ENCODE measurements at places on chromosomes 3 and 15.

GRCh38 chr3:190666821-190667220, 152.9 kb downstream of the IL1RAP start:
- DNase-seq, result no peak

- DNase-seq, result no peak
These were observed 604 bp upstream of the TJP1 start for GRCh38 chr15:29822684-29823459.

GRCh38 chr3:122008166-122008565, 13.9 kb downstream of the ILDR1 start:
- DNase-seq, result no peak

DNA sequence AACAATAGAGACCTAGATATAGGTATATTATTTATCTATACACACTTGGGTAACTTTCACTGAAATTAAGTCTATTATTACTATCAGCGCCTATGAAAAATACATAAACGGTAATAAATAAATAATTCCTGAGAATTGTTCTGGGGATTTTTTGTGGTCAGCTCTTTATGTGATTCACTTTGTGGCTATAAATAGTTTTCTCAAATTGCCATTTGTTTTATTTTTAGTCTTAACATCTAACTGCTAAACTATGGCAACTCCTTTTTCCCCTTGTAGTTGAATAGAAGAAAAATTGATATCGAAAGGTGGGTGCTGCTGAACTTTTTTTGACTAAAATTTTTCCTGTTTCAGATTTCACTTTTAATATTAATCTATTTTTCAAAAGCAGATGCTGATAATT, 189.0 kb downstream of the VGLL3 start:
- no peak for DNase-seq

DNA sequence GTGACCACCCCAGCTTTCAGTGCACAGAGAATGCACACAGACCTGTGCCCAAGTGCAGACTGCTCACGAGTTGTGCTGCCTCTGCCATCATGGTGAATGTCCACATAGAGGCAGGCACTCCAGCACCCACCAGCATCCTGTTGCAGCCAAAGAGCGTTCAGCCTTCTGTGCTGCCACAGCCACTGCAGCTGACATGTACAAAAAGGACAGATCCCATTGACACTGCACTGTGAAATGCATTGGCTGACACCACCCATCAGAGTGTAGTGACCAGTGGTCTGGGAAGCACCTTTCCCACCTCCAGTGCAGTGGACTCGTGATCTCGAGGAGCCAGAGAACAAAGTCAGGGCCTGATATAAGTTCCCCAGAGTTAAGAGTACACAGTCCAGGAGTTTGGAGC, 260.3 kb downstream of the RAP2B start:
- no peak for DNase-seq

DNA sequence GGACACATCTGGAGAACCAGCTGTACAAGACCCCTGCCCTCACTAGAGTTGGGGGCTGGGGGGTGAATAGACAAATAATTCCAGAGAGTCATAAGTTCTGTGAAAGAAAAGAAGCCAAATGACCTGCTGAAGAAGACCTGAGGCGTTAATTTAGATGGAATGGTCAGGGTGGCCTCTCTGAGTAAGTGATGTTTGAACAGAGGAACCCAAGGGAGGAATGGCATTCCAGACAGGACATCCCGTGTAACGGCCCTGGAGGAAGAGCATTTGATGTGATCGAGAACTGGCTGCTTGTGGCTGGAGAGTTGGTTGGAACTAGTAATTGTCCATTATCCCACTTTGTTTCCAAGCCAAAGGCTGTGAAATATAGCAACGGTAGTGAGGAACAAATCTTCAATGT, 1.7 kb downstream of the NR2C2 start:
- DNase-seq, result no peak

DNA sequence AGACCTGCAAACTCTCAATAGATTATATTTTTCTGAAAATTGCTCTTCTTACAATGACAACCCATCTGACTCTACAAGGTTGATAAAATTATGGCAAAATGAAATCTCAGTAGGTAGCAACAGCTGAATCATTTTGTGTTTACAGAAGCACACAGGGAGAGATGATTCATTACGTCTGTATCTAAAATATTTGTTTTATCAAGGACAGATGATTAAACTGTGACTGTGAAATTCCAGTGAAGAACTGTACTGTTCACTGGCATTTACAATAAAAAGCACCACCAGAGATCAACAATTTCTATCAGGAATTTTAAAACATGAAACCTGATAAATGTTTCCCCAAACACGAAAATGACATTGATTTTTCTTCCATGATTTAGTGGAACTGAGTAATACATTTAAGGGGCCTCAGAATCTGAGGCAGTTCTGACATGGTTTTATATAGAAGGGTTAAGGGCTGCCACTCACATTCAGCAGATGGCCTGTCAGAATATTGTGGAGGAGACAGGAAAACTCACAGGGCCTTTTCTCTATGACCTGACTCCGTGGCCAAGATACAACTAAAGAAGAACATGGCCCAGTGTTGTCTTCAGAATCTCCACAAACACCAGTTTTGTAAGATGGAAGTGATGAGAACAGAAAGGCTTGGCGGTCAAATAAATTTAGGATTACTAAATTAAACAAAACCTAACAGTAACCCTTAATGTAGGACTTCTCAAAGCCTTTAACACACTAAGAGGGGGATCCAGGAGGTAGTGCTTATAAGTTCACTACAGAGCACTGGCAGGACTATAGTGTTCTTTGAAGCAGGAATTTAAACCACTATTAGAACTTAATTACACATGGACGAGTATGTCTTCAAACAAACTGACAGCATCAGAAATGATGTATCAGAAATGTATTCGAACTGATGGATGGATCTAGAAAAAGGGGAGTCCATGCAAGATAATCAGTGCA, 25.9 kb downstream of the RAD18 start:
- no peak for DNase-seq

GRCh38 chr3:71521021-71521352, 62.5 kb downstream of the FOXP1 start:
- DNase-seq, result no peak

GRCh38 chr15:68408971-68409370, 23.0 kb downstream of the ITGA11 start:
- no peak for DNase-seq

DNA sequence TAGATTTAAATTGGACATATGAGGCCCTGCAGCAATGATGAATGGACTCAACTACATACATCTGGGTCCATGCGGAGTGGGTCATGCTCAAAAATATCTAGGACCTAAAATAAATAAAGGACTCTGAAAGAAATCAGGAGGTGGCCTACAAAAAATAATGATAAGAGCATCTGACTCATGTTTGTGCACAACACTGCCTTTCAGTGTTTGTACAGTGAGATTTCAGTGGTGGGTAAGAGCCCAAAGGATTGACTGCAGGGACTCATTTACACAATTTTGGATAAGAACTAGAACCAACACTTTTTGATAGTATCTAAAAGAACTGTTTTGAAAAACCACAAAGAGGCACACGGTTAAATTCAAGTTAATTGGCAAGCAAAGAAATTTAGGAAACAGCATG, 285.5 kb downstream of the SLC9A9 start:
- DNase-seq, result no peak

DNA sequence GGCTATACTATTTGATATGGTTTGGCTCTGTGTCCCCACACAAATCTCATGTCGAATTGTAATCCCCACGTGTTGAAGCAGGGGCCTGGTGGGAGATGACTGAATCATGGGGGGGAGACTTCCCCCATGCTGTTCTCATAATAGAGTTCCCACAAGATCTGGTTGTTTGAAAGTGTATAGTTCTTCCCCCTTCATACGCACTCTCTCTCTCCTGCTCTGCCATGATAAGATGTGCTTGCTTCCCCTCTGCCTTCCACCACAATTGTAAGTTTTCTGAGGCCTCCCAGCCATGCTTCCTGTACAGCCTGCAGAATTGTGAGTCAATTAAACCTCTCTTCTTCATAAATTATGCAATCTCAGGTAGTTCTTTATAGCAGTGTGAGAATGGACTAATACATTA, 290.1 kb upstream of the CHRM5 start:
- DNase-seq, result no peak

DNA sequence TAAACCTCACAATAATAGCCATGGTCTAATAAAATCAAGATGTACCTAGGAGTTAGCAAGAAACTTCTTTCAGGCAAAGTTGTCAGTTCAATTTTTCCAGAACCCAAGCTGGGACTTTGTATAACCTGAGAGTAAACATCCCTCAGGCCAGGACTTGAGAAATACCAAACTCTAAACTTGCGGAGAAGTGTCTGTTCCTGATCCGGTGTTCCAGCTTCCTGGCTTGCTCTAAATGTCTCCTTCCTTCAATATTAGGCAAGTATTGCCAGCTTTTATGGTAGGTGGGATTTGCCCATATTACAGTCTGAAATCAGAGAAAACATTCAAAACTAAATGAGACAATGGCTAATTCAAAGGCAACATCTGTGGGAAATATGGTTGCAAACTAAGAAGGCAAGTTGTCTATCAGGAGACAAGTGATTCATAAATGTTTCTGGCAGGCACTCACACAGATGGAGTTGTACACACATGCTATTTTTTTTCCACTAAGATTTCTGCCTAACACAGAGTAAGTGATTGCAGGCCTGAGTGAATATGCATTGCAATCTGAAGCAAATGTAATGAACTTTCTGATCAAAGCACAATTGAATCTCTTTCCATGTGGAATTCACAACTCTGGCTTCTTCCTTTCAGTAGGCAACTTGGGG, 88.3 kb upstream of the COL8A1 start:
- no peak for DNase-seq

- DNase-seq, result no peak
These were observed 246.5 kb downstream of the MYRIP start for GRCh38 chr3:40055956-40056355.

GRCh38 chr3:37825744-37826400, 35.8 kb upstream of the CTDSPL start:
- DNase-seq, result no peak

DNA sequence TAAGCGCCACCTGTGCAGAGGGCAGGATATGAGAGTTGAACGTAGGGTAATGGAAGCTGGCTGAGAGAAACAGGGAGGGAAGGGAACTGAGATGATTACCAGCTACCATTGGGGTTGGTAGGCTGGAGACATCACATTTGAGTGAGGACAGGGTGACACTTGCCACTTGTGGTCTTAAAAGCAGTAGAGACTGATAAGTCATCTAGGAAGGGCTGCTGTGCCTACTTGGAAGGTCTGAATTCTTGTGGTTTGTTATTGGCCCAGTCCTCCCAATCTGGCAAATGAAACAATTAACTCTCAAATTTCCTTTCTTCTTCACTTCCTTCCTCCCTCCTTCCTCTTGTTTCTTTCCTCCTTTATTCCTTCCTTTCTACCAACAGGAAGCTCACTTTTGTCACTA, 46.8 kb downstream of the COL6A5 start:
- no peak for DNase-seq

- DNase-seq, result no peak
These were observed 15.5 kb upstream of the SCAANT1 start for GRCh38 chr3:63927422-63928280.

DNA sequence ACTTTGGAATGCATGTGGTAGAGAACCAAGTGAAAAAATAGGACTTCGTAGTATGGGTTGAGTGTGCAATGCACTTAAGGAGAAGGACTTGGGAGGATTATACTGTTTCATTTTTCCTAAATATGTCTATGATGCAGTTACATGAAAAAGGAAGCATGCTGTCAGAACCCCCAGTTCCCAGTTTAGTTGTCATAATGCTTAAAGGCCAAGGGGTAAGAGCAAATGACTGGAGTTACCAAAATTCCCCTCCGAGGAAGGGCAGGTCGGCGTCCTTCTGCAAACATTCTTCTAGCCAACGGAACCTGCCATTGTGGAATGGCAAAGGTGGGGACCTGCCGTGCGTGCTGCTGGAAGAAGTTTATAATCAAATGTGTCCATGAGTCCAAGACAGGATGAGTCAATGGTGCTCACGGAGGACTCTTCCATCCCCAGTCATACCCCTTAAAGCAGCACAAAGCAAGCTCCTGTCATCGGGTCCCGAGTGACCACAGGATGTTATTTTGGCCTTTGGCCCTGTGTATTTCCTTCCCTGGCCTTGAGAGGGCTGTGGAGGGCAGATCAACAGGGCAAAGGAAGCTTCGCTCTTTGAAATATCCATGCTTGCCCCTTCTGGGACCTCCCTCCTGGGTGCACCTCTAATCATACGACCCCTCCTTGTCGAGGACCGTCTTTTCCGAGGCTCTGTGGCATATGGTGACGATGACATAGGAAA, 93.2 kb downstream of the SLCO3A1 start:
- no peak for DNase-seq

- DNase-seq, result no peak
These were observed 121.3 kb upstream of the WNT7A start for GRCh38 chr3:14001136-14001535.

DNA sequence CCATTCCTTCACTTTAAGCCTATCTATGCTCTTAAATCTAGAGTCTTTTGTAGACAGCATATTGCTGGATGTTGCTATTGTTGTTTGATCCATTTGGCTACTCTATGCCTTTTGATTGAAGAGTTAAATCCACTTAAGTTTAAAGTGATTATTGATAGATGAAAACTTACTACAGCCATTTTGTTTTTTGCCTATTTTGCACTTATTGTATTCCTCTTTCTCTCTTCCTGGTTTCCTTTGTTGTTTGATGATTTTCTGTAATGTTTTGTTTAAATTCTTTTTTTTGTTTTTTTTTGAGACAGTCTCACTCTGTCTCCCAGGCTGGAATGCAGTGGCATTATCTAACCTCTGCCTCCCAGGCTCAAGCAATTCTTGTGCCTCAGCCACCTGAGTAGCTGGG, 19.8 kb downstream of the IQCF6 start:
- no peak for DNase-seq

GRCh38 chr3:12182687-12183441, 24.2 kb upstream of the TIMP4 start:
- no peak for DNase-seq

DNA sequence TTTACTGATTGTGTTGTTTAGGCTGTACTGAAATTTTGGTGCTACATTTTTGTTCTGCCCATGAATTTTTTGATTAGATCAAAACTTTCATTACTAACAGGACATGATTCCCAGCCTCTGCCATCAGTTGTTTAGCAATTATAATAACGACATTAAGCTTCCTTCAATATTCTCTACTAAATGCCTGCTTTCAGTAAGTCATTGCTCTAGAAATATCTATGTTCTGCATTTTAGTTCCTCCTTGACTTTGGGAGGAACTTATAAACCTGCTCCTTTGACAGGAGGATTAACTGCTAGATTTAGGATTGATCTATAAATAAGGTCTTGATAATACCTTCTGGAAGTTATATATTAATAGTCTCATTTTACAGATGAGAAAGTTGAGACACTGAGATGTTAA, 269.1 kb downstream of the RAP2B start:
- no peak for DNase-seq

DNA sequence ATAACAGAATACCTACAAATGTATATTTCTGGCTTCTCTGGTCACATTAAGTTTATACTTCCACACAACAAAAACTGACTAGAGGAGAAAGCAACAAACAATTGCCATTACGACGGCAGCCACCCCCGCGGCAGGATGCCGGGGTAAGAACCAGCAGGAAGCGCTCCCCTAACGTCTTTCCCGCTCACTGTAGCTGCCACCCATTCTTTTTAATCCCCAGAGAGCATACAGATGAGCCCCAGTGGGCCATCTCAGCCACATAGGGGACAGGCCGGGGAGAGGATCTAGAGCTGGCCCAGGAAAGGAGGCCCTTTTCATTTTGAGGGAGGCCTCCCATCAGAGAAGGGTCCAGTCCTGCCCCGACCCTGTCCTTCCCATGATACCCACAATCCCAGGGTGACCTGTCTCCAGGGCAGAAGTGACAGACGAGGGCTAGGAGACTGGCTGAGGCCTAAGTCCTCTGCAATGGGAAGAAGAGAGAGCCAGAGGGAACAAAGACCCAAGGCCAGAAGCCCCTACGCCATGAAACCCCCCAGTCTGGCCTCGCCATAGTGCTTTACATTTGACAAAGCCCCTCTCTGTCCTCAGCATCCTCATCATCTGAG, 3.6 kb upstream of the CALML4 start:
- DNase-seq, result no peak
